Cerebellar nuclear complex (tissue), 1 donor: ENCODE measurements at places on chromosomes 4 and X.

GRCh38 chr4:71992571-71993312 lies 39.1 kb upstream of the NPFFR2 start:
- DNase-seq = no peak

GRCh38 chr4:84718699-84719098 lies 135.8 kb downstream of the CDS1 start:
- no peak for DNase-seq

GRCh38 chr4:10963241-10963640 lies 278.7 kb upstream of the CLNK start:
- DNase-seq = no peak

- no peak for DNase-seq
These were observed 4.5 kb downstream of the EMD start for GRCh38 chrX:154383359-154384283.

DNA sequence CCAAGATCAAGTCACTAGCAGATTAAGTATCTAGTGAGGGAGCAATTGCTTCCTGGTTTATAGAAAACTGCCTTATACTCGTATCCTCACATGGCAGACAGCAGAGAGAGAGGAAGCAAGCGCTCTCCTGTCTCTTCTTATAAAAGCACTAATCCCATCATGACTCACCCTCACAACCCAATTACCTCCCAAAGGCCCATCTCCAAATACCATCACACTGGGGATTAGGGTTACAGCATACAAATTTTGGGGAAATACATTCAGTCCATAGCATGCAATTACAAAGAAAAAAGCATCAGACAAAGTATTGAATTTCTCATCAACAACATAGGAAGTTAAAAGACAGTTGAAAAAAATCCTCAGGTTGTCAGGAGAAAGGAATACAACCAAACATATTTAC lies 292.6 kb downstream of the IQCM start:
- DNase-seq = no peak

GRCh38 chr4:4256799-4257198 lies 8.8 kb upstream of the TMEM128 start:
- no peak for DNase-seq

- DNase-seq = no peak
These were observed 116.7 kb downstream of the MID1IP1 start for GRCh38 chrX:38917954-38918353.

DNA sequence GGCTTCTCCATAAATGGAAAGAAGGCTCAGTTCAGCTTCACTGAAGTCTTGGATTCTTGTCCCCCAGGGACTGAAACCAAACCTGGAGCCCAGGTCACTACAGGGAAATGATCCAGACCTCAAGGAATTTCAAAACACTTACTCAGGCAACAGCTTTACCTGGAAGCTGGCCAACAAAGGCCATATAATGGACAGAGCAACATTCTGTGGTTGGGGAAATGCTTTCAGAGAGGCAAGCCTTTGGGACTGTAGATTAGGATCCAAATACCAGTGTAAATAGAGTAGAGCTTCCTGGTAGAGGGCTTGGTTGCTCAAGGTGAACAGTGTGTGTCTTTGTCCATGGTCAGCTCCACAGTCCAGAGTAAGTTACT lies 57.0 kb upstream of the PROM1 start:
- no peak for DNase-seq

- DNase-seq = no peak
These were observed 326.6 kb upstream of the F9 start for GRCh38 chrX:139203651-139204570.

DNA sequence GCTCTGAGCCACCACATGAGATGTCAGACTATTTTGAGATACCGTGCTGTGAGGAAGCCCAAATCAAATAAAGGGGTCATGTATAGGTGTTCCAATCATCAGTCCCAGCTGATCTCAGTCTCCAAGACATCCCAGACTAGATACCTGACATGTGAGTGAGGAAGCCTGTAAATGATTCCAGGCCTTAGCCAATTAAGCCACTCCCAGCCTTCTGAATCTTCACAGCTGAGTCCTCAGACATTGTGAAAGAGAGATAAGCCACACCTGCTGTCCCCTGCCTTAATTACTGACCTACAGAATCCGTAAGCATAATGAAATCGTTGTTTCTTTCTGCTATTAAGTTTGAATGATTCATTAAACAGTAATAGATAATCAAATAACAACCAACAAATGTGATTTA lies 671.4 kb downstream of the ZNF674 start:
- no peak for DNase-seq

DNA sequence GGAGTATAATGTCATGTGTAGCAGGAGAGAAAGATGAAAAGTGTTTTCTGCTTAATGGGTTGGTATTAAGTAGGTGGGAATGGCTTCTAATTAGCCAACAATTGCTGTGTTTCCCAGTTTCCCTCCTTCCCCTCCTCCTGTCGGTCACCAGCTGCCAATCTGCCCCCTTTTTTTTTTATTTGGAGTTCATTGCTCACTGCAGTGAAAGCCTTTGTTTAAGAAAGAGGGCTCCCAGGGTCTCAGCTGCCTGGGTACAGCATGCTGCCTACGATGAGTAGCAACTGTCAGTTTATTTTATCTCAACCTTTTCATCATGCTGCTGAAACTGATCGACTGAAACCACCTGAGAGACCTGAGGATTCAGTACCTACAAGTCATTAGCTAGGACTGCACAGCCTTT lies 149.0 kb downstream of the POU4F2 start:
- DNase-seq = no peak

- DNase-seq = no peak
These were observed 10.5 kb upstream of the TIGD2 start for GRCh38 chr4:89100853-89101252.

DNA sequence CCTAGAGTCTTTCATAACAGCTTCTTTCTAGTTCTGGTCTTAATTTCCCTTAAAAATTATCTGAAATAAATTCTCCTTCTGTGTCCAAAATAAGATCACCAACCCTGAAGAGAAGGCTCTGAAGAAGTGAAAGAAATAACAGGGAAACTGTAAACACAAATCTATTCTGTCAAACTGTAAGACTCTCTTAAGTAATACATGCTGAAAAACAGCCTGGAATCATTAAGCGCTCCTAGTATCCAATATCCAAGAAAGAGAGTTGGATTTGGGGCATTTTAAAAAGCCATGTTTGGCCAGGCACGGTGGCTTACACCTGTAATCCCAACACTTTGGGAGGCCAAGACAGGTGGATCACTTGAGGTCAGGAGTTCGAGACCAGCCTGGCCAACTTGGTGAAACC lies 53.3 kb downstream of the RELL1 start:
- no peak for DNase-seq

GRCh38 chrX:120305531-120306141 lies 5.6 kb downstream of the TMEM255A start:
- no peak for DNase-seq

DNA sequence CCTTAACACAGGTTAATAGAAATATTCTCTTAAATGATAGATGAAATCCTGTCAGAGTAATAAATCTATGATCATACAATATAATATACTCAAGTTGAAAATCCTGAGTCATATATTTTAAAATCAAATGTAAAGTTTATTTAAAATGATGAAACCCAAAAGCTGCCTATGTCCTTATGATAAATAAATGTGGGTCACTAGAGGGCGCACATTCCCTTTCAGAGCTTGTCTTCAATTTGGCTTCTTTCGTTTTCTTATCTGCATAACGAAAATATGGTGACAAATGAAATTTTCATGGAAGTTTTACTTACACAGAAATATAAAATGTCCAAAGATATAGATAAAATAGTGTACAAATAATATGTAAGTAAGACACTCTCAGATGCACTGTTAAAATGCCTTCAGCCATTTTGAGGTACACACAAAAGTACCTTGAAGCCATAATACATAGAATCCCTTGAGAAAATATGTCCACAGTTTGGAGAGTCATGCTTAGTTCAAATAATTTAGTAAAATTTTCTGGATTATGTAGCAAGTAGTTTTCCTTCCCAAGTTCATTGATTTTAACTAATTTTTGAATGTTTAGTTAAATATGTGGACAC lies 680.4 kb downstream of the DMD start:
- DNase-seq = no peak

DNA sequence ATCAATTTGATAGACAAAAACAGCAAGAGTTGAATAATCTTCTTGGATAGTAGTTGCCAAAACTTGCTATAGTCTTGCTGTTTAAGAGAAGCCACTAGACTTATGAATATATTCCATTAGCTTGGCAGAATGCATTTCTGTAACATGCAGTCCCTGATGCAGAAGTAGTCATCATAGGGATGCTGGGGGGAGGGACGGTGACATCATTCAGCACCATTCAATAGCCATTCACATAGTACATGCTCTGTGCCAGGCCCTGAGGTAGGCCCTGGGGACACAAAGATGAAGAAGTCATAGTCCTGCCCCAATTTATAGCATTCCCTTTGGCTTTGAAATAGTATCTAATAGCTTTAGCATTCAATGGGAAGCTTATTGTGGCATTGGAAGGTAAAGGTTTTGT lies 185.5 kb upstream of the AFF2 start:
- DNase-seq = no peak

DNA sequence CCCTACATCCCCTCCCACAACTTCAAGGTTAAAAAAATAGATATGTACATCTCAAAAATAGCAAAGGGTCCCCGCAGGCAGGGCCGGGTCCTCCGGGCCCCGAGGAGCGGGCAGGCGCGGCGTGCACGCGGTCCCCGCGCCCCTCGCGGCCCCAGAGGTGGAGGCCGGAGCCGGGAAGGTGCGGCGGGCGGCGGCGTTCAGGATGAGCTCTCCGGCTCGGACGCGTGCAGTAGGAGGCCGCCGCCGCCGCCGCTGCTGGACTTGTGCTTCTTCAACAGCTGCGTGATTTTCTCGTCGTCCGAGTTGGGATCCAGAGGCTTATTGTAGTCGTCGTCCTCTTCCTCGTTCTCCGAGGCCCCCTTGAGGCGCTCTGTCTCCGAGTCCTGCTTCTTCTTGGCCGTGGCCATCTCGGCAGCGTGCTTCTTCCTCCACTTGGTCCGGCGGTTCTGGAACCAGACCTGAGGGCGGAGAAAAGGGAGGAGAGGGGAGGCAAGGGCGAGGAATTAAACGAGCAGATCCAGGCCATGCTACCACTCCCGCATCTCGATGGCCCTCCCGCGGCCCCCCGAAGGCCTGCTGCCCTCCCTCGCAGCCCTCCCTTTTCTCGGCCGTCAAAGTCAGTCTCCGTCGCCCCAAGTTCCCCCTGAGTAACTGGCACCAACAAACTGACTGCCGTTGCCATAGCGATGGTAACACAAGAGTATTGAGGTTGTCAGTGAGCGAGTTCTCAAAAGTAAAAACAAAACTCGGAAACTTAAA lies 5.8 kb downstream of the NKX6-1 start:
- DNase-seq = no peak
